ENCODE measurements at places on chromosomes 7 and 10.

- DNase-seq: no peak
Measured at GRCh38 chr10:112390125-112390703, 16.3 kb downstream of the ACSL5 start.

DNA sequence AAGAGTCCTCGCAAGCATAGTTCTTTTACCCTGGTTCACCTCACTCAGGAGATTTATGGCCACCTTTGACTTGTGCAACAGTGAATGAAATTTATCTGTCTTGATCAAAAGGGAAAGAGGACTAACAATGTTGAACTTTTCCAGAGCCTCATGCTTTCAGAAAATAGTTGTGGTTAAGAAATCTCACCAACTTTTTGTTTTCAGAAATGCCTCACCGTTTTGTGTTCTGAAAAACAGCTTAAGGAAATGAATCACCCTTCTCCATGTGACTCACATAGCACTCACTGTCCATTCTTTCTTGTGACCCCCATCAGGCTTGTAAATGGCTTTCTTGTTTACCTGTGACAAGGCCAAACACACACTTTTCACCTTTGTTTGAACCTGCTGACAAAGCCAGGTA, 148.6 kb upstream of the FAM3C start:
- peak; percentile 63 for DNase-seq

- peak; percentile 84 for DNase-seq
Measured at GRCh38 chr7:151863386-151864079, 13.4 kb downstream of the PRKAG2 start.

GRCh38 chr10:7507887-7508726, 97.3 kb upstream of the SFMBT2 start:
- DNase-seq: no peak

DNA sequence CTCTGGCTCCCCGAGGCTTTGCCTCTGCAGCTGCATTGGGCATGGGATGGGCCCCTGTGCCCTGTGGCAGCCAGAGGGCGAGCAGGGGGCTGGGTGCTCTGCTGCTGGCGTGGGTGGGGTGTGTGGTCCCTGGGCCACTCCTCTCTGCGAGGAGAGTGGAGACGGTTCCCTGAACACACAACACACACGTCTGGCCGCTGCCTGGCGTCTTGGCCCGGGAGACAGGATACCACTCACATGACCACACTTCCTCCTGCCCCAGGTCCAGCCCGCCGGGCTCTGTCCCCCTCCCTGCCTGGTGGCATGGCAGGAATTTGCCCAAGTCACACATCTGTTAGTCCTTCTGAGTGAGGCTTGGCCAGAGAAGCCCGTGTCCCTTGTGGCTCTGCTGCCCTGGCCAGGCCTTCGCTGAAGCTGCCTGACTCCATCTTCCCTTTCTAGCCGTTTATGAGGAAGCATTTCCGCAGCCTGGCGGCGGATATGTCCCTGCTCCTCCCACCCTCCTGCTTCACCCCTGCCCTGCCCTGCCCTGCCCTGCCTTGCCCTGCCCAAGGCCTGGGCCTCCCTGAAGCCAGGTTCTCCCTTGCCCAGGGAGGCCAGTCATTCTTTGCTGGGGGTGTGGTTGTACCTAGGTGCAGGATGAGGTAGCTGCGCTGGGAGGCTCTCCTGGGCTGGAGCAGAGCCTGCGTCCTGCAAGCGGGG, 3.0 kb downstream of the BRI3 start:
- peak; percentile 66 for DNase-seq

DNA sequence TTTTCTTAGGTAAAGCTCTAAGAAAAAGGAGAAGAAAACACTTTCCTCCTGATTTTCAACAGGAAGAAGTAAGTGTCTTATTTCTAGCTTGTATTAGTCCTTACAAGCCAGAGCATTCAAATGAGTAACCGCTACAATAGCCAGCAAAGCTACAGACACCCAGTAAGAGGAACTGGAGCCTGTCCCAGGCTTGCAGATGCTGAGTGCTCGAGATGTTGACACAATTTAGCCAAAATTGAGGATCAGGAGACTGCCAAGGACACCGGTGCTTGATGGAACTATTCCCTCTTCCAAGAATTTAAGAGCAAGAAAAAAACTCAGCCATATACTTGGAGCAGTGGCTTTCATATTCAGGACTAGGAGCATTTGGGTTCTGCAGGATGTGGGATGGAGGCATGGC, 149.3 kb upstream of the DPP6 start:
- no peak for DNase-seq

- DNase-seq: no peak
Measured at GRCh38 chr10:33652870-33653269, 318.4 kb upstream of the NRP1 start.

DNA sequence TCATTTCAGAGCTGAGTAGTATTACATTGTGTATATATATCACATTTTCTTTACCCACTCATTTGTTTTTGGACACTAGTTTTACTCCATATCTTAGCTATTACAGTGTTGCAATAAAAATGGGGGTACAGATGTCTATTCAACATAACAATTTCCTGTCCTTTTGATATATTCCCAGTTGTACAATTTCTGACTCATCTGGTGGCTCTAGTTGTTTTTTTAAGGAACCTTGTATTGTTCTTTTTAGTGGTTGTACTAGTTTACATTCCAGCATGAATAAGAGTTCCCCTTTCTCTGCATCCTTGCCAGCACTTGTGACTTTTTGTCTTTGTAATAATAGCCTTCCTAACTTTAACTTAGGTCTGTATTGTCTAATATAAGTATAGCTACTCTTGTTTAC, 739.9 kb downstream of the XPNPEP1 start:
- no peak for DNase-seq

Measured in endodermal cell (in vitro differentiated cells).